ENCODE measurements at places on chromosomes 5 and 9.

GRCh38 chr5:107032629-107033028 lies 638.1 kb downstream of the EFNA5 start:
- no peak for DNase-seq

GRCh38 chr5:133370904-133371303 lies 241.4 kb downstream of the FSTL4 start:
- DNase-seq, result no peak

DNA sequence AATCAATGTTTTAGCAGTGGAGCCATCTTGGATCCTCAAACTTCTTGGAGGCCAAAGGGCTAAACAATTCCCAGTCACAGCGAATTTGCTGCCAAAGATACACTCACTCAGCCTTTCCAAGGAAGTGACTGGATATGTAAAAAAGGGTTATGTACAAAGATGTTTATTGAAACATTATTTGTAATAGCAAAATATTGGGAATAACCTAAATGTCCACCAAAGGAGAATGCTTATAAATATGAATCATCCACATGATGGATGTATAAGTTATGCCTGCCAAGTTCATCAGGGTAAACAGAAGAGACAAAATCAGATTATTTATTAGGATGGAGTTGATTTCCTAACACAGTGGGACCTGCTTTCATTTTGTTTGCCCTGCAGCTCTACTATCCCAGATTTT lies 145.2 kb upstream of the ABCA1 start:
- DNase-seq, result no peak

- peak; percentile 47 for DNase-seq
These were observed 14.8 kb downstream of the PPP3R2 start for GRCh38 chr9:101579711-101580545.

- no peak for DNase-seq
These were observed 42.2 kb downstream of the MED27 start for GRCh38 chr9:132037458-132037857.

GRCh38 chr9:114513055-114513958 lies 8.0 kb upstream of the WHRN start:
- DNase-seq, result no peak

GRCh38 chr5:169641253-169641652 lies 4.2 kb downstream of the DOCK2 start:
- no peak for DNase-seq

DNA sequence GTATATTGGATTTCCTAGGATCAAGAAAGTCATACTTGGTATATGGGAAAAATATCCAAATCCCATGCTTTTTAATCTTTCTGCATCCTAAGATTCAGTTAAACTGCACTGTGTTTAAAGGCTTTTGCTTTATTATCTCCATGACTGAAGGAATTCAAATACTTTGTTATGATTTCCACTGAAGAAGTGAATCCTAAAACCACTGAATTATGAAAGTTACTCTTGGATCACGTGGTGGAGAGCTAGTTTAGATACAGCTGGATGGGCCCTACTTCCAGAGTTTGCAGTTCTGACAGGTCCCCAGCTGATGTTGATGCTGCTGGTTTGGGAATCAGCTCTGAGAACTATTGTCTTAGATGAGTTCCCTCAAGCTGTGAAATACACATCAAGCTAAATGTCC lies 5.0 kb downstream of the DAB2 start:
- DNase-seq, result no peak

GRCh38 chr5:151202381-151203139 lies 21.3 kb downstream of the CCDC69 start:
- DNase-seq, result no peak

DNA sequence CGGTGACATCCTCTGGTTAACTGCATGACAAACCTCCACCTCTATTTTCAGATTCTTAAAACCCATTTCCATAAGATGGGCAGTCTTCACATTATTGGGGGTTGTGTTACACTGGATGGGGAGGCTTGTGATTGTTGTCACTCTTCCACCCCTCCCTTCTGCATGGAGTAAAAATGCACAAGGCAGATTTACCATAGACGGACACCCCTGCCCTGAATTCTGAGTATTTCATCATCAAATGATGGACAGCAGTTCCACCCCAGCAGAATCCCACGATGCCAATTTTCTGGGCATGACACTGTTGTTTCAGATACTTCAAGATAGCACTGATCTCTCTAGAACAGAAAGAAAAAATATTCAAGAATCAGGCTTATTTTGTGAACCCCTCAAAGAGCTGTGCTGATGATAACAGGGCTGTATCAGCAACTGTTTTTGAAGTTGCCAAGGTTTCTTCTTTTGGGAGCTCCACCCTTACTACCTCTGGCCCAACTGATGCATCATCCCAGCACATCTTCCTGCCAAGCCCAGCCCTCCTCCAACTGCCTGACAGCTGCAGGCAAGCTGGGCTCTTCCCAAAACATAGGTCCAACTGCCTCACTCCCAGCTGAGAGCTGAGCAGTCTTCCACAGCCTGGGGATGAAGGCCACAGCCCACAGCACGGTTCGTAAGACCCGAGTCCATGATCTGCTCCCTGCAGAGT lies 21.4 kb downstream of the CMBL start:
- DNase-seq, result no peak

DNA sequence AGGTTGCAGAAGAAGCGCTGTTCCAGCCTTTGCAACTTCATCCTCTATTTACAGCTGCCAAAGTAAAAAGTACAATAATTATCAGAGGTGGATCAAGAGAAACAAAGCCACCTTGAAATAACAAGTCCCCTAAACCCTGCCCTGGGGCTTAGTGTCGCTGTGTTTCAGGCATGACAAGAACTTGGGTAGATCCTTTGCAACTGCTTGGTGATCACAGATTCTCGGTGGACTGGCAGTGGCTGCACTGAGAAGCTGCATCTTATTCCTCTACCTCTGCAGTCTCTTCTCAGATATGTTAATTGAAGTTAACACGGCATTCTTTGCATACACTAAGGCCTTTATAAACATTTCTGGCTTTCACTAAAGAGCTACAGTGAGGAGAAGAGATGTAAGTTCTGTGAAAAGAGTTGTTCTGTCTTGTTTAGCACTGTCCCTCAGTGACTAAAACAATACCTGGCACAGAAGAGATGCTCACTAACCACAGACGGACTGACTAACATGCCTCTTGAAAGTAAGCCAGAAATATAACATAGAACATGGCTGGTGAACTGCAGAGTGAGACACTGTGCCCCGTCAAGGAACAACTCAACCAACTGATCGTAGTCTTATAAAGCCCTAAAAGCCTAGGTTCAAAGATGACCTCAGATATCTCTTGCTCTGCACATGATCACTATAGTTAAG lies 144.2 kb downstream of the MLLT3 start:
- DNase-seq, result no peak

DNA sequence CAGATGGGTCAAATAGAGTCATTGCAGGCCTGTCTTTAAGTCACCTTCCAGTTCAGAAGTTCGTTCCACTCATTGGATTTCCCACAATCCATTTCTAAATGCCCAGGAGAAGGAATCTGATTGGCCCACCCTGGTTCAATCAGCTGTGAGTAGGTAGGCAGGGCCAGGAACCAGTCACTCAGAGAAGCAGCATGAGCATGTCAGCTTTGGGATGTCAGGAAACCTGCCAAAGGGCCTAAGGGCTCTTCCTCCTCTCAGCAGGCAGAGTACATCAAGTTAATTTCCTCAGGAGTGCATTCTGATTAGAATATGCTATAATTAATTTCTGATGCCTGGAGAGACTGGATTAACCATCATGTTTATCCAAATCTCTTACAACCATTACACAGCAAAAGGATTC lies 412.9 kb upstream of the CCNH start:
- DNase-seq, result no peak

All from lower lobe of right lung (tissue), 2 donors.